ENCODE measurements at places on chromosomes 2 and 18.

DNA sequence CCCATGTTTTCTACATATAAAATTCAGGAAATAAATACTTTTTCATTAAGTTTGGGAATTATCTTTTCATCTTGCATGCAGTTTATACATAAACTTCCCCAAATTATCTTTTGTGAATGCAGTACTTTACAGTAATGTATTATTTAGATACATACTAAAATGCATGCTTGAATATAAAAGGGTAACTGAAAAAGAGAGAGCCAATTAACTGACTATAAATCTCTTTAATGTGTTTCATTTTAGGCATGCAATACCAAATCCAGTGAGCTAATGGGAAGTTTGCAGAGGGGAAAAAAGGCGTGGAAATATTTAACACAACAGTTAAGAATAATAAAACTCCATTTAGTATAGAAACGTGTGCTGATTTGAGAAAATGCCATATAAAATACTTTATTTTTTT is 39.2 kb downstream of the COL4A4 start:
- DNase-seq, result no peak

GRCh38 chr2:42052702-42053481 is 5.1 kb downstream of the PKDCC start:
- DNase-seq, result peak; percentile 43

DNA sequence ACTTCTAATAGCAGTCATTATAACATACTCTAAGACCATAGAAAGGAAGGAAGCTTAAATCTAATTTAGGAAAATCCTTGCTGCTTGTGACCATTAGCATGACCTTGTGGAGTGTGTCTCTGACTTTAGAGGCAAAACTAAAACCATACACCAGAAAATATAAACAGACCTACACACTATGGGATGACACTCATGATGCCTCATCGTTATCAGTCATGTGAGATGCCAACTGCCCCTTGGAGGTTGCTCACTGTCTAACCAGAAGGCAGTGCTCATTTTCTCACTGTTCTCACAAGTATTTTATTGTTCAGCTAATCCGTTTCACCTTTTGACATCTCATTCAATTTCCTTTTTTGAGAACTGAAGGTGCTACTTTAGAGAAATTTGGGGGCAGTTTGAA is 376.9 kb downstream of the RND3 start:
- DNase-seq, result no peak

GRCh38 chr2:137535897-137536296 is 428.4 kb upstream of the HNMT start:
- no peak for DNase-seq

DNA sequence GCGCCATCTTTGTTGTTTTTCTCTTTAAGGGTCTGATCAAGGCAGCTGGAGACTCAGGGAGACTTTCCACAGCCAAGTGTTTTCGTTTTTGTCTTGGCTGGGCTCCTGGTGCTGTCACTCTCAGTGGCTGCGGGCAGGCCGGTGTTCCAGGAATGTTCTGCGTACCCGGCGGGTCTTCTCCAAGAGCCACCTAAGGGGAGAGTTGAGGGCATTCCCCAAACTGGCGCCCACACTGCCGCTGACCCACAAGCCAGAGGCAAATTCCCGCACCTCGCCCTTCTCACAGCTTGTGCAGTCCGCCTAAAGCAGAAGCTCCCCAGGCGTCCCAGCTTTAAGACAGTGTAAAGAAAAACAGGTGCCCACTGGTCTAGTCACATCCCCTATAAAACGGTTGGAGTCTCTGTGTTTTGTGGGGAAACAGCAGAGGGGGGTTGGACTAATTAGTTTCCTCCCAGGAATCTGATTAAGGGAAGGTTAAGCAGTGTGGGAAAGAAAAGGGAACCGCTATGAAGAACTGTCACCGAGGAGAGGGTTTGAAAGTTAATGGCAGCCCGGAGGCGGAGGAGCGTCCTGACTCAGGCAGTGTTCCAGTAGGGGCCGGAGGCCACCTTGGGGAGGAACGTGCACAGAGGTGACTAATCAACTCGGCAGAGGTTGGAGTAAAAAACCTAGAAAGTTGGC is 224.5 kb downstream of the SLC4A3 start:
- peak; percentile 17 for DNase-seq

DNA sequence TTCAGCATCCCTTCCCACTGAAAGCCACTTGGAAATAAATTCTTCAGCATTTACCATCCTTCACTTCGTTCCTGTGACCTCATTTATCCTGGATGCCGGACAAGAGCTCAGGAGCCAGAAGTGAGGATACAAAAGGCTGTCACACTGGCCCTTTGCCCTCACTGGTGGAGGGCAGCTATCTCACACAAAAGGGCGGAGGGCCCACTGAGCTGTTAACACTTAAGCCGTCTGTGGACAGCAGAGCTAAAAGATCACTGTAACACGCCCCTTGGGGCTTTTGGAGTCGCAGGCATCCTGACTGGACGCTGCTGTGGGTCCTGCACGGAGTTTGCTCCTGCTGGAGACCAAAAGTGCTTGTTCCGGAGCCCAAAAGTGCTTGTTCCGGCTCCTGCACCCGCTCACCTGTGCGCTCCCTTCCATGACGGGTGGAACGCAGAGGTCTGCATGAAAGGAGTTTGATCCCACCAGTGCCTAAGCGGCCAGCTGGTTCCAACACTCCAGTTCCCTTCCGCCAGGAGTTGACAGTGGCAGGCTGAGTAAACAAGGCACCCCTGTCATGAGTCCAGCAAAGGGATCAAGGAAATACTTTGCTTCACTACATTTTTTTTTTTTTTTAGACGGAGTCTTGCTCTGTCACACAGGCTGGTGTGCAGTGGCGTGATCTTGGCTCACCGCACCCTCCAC is 572.0 kb upstream of the LINC00305 start:
- DNase-seq, result no peak

- peak; percentile 67 for DNase-seq
These were observed 163.1 kb downstream of the NRP2 start for GRCh38 chr2:205845446-205845845.

- DNase-seq, result no peak
These were observed 67.1 kb downstream of the MGAT5 start for GRCh38 chr2:134320930-134321329.

DNA sequence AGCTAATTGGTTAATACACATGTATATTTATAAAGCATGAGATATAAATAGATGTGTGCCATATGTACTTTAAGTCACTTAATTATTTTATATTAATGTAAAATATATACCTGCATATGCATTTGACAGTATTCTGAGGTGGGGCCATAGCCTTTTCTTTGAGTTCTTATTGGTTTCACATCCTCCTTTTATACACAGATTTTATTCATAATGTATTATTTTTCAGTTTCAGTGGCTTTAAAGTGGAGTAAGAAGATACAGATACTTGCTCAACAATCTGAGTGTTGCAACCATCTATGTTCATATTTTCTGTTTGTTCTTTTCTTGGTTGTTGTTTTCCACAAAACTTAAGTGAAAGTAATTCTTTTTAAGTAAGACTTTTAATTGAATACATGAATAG is 436.5 kb downstream of the RND3 start:
- DNase-seq, result no peak

DNA sequence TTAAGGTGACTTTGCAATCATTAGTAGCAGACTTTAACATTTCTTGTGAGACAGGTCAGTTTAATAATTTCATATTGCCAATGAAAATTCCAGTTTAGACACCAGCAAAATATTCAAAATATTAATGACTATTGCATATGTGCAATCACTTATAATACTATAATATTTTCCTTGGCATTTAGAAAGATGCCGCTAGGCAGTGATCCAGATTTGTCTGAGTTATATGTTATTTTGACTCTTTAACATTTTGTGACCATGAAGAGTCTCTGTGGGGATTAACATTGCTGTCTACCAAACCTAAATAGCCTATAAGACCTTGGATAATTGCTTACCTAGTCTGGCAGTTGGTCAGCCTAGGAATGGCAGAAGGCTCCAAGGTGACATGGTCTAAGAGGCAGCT is 389.6 kb downstream of the THSD7B start:
- DNase-seq, result no peak

DNA sequence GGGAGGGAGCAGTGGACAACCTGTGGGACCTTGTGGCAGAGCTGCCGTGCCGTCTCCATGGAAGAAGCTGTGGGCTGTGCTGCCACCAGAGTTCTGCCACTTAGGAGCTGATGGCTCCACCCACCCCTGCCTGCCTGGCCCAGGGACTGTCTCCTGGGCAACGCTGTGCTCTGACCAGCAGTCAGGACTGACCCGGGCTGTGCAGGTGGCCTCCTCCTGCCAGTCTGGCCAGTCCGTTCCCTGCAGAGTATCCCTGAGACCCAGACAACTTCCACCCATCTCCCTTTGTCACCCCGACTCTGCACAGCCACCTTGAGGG is 12.8 kb downstream of the ASIC4 start:
- no peak for DNase-seq

- DNase-seq, result no peak
These were observed 241.2 kb downstream of the TFCP2L1 start for GRCh38 chr2:121043827-121044222.

DNA sequence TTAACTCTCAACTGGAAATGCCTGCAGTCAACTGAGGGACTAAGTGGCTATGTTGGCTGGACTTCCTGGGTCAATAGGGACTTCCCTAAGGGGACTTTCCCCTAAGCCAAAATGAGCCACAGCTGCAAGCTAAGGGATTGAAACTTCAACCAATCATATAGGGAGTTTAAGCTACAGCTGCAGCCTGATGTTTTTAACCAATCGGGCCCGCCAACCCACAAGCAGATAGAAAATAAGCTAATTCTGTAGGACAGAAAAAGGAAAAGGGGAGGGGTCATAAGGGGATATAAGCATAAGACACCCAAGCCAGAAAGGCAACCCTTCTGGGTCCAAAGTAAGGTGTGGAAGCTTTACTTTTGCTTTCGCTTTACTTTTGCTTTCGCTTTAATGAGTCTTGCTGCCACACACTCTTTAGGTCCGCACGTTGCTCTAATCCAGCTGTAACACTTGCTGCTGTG is 927.5 kb downstream of the ERBB4 start:
- DNase-seq, result no peak

- peak; percentile 82 for DNase-seq
These were observed 103.0 kb upstream of the STK17B start for GRCh38 chr2:196274387-196274809.

- no peak for DNase-seq
These were observed 89.6 kb downstream of the SH3BP4 start for GRCh38 chr2:235041221-235041917.

- DNase-seq, result no peak
These were observed 2.2 kb downstream of the UBXN4 start for GRCh38 chr2:135743860-135744259.

GRCh38 chr2:230932556-230933511 is 7.8 kb upstream of the GPR55 start:
- peak; percentile 19 for DNase-seq

GRCh38 chr2:201909961-201910361 is 103.6 kb downstream of the CDK15 start:
- peak; percentile 82 for DNase-seq

DNA sequence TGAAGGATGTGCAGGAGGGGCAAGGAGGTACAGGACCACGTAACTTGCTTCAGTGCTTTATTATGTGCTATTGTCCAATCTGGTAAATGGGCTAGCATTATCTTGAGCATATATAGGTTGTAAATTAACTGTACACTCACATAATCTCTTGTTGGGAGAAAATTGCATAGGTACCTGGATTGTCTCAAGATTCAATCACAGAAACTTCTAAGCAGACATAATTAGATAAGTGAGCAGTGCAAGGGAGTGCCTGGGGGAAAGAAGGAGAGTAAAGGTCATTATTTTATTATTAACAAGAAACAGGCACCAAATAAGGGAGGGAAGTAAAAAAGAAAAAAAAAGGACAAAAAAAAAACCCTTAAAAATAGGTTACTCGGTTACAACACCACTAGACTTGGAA is 186.2 kb downstream of the MBD5 start:
- no peak for DNase-seq

GRCh38 chr2:216073773-216074172 is 7.8 kb downstream of the PECR start:
- DNase-seq, result no peak

DNA sequence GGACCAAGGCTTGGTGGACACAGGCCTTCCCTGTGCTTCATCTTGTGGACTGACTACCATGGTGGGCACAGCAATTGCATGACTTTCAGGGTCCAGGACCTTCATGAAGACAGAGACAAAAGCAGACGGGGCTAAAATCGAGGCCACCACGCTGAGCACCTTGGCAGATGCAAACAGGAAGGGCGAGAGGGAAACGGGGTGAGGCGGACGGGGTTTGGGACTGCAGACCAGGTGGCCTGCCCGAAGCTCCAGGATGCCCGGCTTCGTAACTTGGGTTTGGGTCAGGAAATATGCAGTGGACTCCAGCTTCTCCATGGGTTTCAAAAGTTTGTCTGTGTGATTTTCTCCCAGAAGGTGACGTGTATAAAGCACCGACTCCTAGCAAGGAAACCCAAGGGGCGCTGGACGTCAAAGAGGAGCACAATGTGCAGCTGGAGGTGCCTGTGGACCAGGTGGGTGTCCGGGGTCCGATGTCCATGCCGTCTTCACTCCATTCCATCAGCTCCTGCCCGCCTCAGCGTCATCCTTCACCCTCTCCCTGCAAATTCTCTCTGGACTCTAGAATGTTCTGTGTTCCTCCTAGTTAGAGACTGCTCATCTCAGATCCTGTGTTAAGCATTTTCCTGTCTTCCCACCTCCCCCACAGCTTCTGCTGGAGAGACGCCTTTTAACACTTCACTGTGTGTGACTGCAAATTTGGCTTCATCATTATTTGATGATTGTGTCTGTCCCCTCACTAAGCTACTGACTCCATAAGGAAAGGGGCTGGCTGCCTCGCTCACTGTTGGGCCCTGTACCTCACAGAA is 65.8 kb downstream of the DCDC2C start:
- no peak for DNase-seq

- peak; percentile 44 for DNase-seq
These were observed 30.6 kb downstream of the HNRNPLL start for GRCh38 chr2:38572167-38572566.

DNA sequence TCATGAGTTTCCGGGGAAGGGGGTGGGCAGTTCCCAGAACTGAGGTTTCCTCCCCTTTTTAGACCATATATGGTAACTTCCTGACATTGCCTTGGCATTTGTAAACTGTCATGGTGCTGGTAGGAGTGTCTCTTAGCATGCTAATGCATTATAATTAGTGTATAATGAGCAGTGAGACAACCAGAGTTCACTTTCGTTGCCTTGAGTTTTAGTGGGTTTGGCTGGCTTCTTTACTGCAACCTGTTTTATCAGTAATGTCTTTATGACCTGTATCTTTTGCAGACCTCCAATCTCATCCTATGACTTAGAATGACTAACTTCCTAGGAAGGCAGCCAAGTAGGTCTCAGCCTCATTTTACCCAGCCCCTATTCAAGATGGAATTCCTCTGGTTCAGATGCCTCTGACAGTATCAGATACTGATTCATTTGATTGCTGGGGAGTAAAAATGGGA is 447.3 kb downstream of the XIRP2 start:
- DNase-seq, result peak; percentile 24
